AG04449 (cell line): ENCODE measurements at places on chromosomes 3 and 15.

GRCh38 chr3:40768046-40768445, 243.3 kb downstream of the ZNF621 start:
- no peak for DNase-seq

DNA sequence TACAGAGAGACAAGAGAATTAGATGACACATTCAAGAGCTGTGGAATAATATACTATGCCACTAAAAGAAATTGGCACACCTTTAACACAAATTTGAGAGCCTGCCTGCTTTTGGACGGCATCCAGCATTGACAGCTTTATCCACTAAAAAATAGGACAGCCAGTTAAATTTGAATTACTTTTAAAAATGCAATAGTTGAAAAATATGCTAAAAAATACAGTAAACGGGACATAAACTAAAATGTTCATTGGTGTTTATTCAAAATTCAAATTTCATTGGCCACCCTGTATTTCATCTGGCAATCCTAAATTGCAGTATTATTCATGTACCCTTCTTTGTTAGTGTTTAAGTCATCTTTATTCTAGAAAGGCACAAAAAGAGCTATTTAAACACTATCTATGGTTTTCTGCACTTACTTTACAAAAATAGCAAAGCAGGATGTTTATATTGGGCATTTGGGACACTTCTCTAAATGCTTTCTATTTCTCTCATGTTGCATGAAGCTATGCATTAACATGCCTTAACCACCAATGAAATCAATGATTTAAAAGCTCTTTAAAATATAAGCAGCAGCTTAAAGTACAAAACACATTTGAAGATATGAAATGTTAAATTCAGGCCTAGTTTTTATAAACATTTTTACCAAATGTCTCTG, 160.1 kb downstream of the NEK10 start:
- DNase-seq, result no peak

DNA sequence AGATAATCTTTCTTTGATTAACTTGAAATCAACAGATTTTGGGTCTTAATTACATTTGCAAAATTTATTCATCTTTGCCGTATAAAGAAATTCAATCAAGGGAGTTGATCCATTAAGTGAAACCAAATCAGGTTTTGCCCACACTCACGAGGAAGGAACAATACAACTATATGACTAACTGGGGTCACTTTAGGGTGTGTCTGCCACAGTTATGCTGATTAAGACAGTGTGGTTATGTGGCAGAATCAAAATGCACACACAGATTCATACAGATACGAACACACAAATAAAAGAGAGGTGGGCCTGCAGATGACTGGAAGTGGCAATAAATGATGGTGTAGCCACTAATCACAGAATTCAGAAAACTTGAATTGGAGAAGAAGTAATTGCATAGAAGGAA, 543.5 kb downstream of the GABRG3 start:
- no peak for DNase-seq

DNA sequence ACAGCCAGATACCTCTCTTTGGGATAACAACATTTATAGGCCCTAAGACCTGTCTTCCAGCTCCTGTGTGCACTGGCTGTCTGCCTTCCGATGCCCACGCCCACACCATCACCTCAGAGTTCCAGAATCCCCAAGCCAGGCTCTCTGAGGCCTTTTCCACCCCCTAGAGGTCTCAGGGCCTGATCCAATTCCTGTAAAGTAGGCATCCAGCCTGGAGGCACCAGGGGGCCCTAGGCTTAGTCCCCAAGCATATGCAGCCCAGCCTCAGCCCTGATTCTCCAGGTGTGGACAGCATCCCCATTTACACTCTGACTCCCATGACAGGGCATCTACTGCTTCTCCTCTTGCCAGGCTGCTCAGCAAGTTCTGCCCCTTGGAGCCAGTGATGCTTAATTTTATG, 72.7 kb upstream of the CORO2B start:
- no peak for DNase-seq

GRCh38 chr3:55486101-55486856, 827 bp downstream of the WNT5A start:
- no peak for DNase-seq

DNA sequence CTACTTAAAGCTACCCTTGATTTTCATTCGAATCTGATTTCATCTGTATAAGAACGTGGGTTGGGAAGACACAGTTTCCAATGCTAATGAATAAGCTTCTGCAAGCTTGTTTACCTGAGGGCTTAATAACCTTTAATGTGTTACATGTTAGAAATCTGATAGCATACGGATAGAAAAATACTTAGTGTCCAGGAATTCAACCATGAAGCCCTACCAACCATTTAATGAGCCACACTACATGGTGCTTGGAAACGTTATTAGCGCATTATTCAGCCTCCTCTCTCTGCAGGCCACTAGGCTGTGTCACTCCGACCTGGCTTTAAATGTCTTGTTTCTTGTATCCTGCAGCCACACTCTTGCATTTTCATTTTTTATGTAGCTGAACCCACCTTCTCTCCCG, 1.6 kb downstream of the FAM81A start:
- no peak for DNase-seq

GRCh38 chr3:182909318-182910040, 70.9 kb downstream of the DCUN1D1 start:
- DNase-seq, result no peak

- no peak for DNase-seq
Observed at GRCh38 chr15:91208371-91208770, 108.3 kb downstream of the SV2B start.

GRCh38 chr15:81209635-81210034, 13.0 kb downstream of the IL16 start:
- no peak for DNase-seq

DNA sequence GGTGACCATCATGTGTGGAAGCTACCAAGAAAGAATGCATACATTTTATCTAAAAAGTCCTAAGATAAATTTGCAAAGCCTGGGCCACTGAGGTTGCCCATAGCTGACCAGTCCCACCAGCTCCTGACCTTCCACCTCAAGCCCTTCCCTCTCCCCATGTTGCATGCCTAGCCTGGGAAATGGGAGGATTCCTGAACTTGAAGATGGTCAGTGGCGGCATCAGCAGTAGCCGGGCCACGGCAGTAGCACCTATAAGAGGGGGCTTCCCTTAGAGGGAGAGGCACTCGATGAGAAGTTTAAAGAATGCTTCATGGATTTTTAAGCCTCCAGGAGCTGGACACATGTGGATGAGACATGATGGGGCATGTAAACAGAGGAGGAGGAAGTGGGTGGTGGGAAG, 172.1 kb downstream of the KLF13 start:
- no peak for DNase-seq

DNA sequence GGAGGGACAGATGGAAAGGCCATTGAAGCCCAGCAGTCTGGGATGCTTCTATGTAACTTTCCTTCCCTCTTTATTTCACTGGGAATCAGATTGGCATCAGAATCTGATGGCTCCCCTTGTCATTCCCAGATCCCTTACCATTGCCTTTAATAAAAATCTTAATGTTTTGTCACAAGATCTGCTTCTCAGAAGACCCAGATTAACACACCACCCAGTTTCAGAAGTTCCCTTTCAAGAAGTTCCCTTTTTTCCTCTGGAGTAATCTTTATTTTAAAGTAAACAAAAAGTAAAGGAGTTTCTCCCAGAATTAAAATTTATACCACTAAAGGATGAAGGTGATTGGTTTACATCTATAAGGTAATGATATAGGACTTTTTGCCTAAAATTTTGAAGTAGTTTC, 76.4 kb downstream of the UBR1 start:
- no peak for DNase-seq

- DNase-seq, result no peak
Observed at GRCh38 chr3:151282921-151283320, 4.6 kb upstream of the P2RY14 start.
